ENCODE measurements at places on chromosomes 1 and 21.
A peak's percentile ranks its signal among the peaks of the same experiment; 100 is the strongest.

DNA sequence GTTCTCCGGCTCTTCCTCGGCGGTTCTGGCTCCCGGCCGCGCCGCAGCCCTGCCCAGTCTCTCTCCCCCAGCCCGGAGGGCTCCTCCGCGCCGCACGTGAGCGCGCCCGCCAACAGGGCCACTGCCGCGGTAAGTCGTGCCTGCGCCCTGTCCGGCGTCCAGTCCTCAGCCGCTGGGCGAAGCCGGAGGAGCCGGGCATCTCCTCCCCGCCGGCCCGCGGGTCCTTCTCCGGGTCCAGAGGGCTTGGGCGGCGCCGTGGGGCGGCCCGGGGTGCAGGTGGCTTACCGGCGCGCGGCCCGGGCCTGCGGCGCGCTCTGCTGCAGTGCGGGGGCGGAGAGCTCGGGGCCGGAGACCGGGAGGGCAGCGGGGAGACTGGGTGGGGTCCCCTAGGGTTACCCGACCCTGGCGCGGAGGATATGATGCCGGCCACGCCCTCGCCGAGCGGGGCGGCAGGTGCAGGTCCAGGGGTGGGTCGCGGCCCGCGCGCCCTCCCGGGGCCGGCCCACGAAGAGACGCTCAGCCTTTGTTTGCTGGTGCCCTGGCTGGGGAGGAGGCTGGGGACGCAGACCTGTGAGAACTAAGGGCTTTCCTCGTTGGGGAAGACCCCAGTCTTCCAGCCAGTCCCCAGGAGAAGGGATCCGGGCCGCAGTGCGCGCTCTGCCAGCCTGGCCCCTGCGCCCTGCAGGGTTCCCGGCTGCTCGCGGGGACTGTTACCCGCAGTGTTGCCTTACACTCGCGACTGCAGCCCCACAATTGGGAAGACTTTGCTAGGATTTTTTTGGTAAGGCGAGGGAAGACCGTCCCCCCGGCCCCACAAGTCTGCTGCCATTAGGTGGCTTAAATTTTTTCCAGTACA is at the start of gene DOP1B:
Gene DOP1B, plus strand, starts transcription at position 10 of the 856 bp plus-strand sequence. CDS start 7,910 bp downstream, outside the sequence.
- DNase-seq = no peak

- peak; percentile 63 for DNase-seq
Observed at GRCh38 chr1:30684881-30685795, 38.2 kb downstream of the MATN1 start.

GRCh38 chr1:233294913-233295236 is 650 bp downstream of the PCNX2 start:
- peak; percentile 73 for DNase-seq

DNA sequence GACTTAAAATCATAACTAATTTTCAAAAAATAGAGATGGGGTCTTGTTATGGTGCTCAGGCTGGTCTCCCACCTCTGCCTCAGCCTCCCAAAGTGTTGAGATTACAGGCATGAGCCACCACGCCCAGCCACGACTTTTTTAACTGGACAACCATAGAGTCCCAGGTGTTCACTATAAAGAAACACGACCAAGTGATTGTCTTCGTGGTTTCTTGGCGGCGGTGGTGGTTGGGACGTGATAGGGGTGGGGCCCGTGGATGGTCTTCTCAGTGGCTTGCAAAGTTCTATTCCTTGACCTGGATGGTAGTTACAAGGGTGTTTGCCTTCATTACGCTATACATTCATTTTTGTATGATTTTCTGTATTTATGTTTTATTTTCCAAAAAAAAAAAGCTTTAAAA is 34.6 kb upstream of the COX20 start:
- DNase-seq = no peak

GRCh38 chr1:13666317-13666716 is 33.7 kb upstream of the PRDM2 start:
- no peak for DNase-seq

DNA sequence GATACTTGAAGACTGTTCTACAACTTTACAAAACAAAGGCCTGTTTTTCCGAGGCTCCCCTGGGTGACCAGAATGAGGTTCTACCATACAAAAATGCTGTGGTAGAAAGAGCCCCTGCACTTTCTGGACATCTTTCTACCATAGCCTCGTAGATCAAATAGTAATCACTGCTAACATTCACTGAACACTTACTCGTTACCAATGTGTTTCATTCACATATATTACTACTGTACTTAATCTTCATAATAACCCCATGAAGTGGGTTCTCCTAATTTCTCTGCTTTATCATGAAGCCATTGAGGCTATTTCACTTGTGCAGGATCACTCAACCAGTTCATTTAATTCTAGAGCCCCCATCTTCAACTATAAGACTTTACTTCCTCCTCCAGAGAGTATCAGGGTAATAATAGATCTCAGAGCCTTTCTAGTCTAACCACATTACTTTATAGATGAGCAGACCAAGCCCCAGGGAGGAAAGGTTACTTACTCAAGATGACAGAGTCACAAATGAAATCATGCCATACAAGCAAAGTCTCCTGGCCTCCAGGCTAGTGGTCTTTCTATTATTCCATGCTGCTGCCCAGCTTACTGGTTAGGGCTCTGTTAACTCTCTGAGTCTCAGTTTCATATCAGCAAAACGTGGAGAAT is 46.7 kb upstream of the OSBPL9 start:
- peak; percentile 63 for DNase-seq

- no peak for DNase-seq
Observed at GRCh38 chr1:156596426-156596825, 4.8 kb downstream of the NAXE start.

DNA sequence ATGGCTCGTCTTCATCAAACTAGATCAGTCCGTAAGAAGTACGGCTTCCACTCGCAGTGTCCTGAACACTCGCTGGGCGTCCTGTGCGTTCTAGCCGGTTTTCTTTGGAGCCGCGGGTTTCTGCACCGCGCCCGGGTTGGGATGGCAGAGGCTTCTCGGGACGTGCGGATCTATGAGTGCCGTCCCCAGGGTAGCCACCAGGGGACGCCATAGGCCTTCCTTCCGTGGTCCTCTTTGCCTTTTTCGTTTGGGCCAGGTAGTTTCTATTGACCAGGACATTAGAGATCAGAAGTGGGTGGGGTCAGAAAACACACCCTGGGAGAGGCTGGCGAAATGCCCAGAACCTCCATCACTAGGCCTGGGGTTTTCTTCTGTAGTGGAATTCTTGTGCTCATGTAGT is 273.8 kb downstream of the FAM72C start:
- DNase-seq = peak; percentile 66

- DNase-seq = no peak
Observed at GRCh38 chr1:224730965-224731364, 114.8 kb downstream of the CNIH3 start.

DNA sequence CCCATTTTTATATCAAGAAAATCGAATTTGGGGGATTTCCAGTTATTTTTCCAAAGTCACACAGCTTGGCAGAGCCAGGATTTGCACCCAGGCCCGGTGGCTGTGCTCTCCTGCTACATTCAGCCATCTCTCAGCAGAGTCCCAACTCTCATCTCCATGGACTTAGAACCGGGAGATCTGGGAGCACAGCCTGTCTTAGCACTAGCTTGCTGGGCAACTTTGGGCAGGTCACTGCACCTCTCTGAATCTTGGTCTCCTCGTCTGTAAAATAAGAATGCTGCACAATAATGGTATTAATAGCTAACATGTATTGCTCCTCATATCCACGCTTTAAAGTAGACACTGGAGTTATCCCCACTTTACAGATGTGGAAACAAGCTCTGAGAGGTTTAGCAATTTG is 47.8 kb upstream of the PAX7 start:
- DNase-seq = no peak

- no peak for DNase-seq
Observed at GRCh38 chr1:53638360-53639035, 100.5 kb downstream of the GLIS1 start.

DNA sequence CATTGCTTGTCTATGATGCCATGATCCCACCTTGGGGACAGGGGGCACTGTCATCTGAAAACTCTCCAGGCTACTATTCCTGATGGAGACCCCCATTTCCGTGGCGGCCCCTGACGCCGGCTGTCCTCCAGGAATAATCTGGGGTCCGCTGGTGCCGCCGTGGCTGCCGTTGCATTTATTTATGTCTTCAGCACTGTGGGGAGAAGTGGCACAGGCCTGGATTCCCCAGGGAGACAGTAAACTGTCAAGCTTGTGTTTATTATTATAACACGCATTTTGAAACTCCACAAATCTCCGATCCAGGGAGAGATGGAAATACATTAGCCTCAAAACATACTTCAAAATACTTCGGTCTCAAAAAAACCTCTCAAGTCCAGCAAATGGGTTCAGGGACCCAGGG is 126.9 kb upstream of the C1orf174 start:
- DNase-seq = no peak

GRCh38 chr1:50667710-50668356 is 244.6 kb upstream of the DMRTA2 start:
- DNase-seq = no peak

GRCh38 chr1:183736343-183736742 is 68.6 kb upstream of the RGL1 start:
- no peak for DNase-seq

DNA sequence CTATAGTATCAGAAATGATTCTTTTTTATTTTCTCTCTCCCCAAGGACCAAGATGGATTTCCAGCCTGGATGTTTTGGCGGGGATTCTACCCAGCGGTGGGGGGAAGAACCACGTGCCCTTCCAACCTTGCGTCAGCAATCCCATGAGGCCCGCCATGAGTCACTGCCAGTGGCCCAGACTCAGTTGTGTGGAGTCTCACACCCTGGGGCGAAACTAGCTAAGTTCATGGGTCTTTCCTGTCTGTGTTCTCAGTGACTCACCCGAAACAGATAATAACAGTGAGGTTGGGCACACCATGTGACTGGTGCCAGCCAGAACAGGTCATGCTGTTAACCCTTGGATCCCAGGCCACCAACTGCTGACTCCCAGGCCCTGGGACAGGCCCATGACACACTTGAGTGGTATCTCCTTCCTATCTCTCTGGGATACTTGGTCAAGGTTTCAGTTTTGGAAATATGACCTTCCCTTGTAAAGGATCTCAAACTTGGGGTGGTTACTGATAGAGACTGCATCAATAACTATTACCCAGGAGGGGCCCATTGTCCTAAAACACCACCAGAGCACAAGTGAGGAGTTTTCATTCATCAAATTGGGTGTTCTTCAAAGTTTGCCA is 98.0 kb upstream of the DUSP10 start:
- DNase-seq = peak; percentile 100

DNA sequence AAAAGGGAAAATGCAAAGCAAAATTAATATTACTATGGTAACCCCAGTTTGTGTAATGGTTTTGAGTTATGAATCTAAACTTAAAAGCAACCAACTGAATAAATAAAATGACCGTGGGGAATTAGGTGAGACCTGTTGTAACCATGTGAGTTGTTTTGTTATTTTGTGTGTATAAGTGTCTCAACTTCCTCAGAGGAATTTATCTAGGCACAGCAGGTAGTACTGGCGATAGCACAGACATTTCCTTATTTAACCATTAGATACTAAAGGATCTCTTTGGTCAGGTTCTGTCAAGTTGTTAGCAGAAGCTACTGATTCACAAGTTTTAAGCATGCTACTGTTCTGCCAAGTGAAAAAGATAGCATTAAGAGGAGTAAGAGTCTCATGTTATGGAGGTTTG is 39.3 kb upstream of the LRRC7 start:
- no peak for DNase-seq

- DNase-seq = no peak
Observed at GRCh38 chr1:212009561-212009960, 25.8 kb downstream of the INTS7 start.

DNA sequence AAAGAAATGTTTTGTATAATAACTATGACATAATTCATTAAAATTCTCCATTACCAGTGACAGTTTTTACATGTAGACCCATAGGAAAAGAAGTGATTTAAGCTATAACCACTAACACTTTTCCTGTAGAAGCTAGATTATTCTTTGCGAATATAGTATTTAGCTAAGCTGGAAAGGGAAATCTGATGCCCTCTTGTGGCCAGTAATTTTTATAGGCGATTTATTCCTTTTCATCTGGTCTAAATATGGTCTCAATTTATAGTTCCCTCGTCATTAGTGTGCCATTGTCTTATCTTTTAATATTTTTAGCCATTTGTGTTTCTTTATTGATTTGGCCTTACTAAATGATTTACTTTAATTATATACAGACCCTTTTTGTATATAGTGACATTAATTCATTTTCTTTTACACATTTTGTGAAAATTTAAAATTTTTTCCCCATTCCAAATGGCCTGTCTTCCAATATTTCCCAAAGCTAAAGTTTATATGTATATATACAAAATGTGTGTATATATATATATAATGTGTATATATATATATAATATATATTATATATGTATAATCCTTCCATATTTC is 26.7 kb downstream of the BTG3 start:
- DNase-seq = peak; percentile 58

DNA sequence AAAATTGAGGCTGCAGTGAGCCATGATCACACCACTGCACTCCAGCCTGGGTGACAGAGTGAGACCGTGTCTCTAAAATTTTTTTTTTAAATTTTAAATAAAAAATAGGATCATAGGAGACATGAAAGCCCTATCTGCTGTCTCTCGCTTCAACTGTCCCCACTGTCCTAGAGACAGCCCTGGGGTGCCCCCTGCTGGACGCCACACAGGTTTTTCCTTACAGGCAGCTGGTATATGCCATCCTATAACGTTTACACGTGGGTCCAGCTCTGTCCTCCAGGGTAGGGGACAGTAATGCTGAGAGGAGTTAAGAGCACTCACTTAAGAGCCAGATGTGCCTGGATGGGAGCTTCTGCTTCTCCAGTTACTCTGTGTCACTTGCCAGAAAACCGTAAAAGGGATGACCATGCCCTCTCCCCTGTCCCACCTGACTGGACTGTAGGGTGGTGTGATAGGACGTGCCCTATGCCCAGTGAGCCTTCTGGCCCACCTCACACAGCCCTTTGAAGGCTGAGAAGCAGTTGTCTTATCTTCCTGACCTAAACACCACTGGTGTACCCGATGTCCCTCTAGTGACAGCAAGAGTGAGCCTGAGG is 8.5 kb downstream of the FBXO2 start:
- DNase-seq = peak; percentile 69

DNA sequence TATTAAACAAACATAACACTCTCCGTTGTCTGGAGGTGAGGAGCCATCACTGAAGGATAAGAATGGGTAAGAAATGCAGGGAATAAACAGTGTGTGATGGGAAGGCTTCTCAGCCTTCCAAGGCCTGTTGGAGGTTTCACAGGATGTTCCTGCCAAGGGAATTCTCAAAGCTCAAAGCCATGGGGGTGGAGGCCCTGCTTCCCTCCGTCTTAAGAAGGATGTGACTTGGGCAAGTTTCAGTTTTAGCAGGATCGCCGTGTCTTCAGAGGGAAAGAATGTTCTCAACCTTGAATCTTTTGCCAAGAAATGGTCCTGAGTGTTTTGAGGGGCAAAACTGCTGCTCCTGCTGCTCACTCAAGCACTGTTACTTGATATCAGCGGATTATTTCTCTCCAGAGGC is 41.7 kb upstream of the IL20 start:
- no peak for DNase-seq

Data from kidney tubule cell (primary cell).